ENCODE measurements at places on chromosomes 2 and 18. TPM values are rescaled to one million over a fixed set of nuclear protein-coding genes. Genes with fewer than 3 reads are reported as not detected.
A peak's percentile ranks its signal among the peaks of the same experiment; 100 is the strongest.

Gene TMEM247
- not detected for polyA plus RNA-seq

Gene SOWAHC
- 6.8 TPM for polyA plus RNA-seq

Gene DSC2
- 7.8 TPM for polyA plus RNA-seq

Gene ANKRD30BL
- 0.29 TPM for polyA plus RNA-seq

Gene ACKR3
- 35.1 TPM for polyA plus RNA-seq

Gene PARD6G
- 7.4 TPM for polyA plus RNA-seq

Gene TGFA
- 0.72 TPM for polyA plus RNA-seq

Gene PSTPIP2
- polyA plus RNA-seq, result 1.3 TPM

Gene RPIA
- polyA plus RNA-seq, result 26.1 TPM

Gene MTIF2
- 20.5 TPM for polyA plus RNA-seq

Gene GALNT5
- 2.2 TPM for polyA plus RNA-seq

Gene KCNG2
- 0.37 TPM for polyA plus RNA-seq

Gene TMEM169
- polyA plus RNA-seq, result 3.9 TPM

Gene ARHGAP15
- polyA plus RNA-seq, result 7.6 TPM

Gene TBR1
- polyA plus RNA-seq, result 0.04 TPM

Gene MEP1B
- polyA plus RNA-seq, result not detected

Gene FBXO41
- 0.17 TPM for polyA plus RNA-seq

- DNase-seq, result no peak
Observed at GRCh38 chr2:10495311-10495987, 47.3 kb upstream of the ODC1 start.

GRCh38 chr18:23235860-23236259, 100.6 kb downstream of the CABLES1 start:
- no peak for DNase-seq

GRCh38 chr18:35682281-35682867, 100.8 kb downstream of the GALNT1 start:
- no peak for DNase-seq

- DNase-seq, result no peak
Observed at GRCh38 chr2:221850076-221850475, 278.0 kb upstream of the EPHA4 start.

- DNase-seq, result no peak
Observed at GRCh38 chr2:43039376-43040080, 186.9 kb downstream of the ZFP36L2 start.

DNA sequence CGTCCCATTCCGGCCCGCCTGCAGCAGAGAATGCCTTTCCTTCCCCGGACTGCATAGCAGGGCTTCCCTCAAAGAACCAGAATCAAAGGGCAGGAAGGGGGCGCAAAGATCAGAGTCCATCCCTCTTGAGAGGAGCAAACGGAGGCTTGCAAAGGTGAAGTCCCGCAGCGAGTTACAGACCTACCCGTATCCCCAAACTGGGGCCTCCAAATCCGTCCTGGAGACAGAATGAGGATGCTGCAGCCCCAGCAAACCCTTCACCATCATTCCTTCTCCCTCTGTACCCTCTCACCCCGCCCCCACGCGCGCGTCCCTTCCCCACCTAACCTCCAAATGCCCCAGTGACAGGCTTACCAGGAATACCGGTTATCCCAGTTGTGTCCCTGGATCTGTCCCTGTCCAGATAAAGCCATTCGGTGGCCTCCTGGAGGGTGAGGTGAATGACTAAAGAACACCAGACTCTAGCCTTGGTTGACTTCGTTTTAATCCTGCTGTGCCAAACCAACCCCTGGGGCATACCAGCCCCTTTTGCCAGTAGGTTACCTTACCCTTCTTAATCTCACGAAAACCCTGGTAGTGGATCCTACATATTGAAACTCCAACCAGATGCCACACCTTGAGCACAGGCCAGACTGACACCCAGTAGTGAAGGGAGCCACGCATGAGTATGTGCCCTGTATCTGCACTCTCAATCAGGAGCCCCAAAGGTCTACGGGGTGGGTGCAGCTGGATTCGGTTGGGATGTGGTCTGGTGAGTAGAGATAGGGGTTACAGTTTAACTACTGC, 961 bp upstream of the SLC40A1 start:
- DNase-seq, result no peak

- peak; percentile 3 for DNase-seq
Observed at GRCh38 chr2:134836986-134837385, 1.4 kb upstream of the ACMSD start.

DNA sequence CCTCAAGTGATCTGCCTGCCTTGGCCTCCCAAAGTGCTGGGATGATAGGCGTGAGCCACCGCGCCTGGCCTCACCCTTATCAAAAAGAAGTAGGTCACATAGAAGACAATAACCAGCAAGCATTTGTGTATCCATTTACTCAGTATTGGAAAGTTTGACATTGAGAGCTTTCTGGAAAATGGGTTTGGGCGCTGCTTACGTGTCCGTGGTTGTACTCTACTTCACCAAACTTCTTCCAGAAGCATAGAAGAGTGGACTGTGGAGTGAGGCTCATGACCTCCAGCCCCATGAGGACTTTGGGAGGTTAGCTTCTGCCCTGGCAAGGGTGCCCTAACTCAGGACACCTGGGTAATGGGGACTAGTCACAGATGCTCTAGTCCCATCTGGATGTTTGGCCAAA, 3.7 kb upstream of the ODC1 start:
- no peak for DNase-seq

GRCh38 chr18:58288921-58289797, 245.1 kb downstream of the NEDD4L start:
- no peak for DNase-seq

- DNase-seq, result no peak
Observed at GRCh38 chr2:100239486-100240210, 82.7 kb downstream of the LONRF2 start.

DNA sequence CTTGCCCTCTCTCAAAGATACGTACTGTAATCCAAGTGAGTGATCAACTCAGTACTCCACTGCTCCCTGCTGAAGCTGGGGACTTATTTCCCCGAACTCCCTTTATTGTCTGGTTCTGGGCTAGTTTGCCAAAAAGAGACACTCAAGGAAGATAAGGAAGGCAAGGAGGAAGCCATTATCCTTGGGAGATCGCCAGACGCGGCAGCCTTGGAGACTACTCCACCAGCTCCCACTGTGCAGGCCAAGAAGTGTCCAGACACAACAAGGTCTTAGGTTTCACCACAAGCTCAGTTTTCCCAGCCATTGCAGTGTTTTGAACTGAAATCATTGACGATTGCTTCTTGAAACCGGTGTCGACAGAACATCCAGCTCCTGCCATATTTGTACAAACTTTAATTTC, 439.6 kb upstream of the UBE2E3 start:
- DNase-seq, result no peak

GRCh38 chr18:22456547-22456946, 38.8 kb upstream of the CTAGE1 start:
- DNase-seq, result no peak

- DNase-seq, result no peak
Observed at GRCh38 chr18:37698508-37699040, 133.0 kb upstream of the CELF4 start.

DNA sequence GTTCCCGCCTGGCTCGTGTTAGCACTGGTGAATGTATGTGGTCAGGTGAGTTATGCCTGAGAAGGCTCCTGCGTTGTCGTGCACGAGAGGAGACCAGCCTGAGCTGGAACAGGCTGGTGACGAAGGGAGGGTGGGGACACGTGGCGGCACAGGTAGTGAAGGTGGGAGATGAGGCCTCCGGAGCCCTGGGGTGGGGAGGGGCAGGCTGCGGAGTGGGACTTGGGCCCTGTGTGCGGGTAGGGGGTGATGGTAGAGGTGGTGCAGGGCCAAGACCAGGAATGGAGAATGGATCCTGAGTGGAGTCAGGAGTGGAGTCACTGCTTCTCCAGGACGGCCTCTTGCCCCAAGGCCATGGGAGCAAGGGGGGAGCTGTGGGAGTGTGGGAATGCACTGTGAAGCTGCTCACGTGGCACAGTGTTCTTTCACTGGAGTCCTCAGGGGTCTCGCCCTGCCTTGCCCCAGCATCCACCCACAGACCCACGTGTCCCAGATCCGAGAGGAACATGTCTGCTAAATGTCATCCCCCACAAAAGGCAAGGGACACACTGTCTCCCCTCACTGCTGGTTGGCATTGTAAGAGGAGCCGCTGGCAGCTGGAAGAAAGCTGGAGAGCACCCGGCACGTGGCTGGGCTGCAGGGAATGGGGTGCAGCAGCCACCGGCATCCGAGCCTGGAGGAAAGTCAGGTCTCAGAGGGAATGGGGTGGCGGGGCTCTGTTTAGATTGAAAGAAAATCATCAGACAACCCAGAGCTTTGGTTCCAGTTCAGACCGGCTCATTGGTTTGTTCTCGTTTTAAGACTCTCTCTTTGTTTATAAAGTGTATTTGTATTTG, 63.7 kb downstream of the CYP26B1 start:
- no peak for DNase-seq

- DNase-seq, result no peak
Observed at GRCh38 chr2:232929303-232930058, 59.4 kb downstream of the SNORC start.

DNA sequence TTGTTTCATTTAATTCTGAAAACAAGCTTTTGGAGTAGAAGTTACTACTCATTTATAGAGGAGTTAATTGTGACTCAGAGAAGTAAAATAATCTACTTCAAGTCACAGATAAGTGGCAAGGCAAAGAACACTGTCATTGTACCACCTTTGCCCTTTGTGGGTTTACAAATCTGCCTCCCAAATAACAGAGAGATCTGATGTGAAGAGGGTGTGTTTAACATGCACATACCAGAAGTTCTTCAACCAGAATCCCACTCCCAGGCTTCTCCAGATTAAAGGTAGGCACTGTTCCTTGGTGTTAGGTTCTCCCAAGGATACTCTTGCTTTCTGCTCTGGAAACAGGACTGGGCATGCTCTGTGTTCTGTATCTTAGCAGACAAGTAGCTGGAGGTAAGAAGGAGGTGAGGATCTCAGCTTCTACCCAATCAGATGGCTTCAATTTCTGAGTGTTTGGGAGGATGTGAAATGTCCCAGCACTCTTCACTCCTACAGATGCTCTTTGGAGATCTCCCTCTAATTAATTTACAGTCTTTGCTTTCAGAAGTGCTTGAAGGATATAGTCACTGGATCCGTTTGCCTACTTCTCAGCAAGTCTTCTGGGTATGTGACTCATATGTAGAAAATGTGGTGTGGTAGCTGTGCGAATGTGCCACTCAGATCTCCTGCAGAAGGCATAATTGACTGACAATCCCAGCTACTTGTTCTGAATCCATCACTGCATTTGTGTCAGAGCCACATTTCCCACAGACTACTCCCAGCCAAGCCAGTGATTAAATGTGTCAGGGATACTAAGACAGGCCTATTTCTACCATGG, 111.1 kb downstream of the KLHL14 start:
- peak; percentile 0 for DNase-seq

DNA sequence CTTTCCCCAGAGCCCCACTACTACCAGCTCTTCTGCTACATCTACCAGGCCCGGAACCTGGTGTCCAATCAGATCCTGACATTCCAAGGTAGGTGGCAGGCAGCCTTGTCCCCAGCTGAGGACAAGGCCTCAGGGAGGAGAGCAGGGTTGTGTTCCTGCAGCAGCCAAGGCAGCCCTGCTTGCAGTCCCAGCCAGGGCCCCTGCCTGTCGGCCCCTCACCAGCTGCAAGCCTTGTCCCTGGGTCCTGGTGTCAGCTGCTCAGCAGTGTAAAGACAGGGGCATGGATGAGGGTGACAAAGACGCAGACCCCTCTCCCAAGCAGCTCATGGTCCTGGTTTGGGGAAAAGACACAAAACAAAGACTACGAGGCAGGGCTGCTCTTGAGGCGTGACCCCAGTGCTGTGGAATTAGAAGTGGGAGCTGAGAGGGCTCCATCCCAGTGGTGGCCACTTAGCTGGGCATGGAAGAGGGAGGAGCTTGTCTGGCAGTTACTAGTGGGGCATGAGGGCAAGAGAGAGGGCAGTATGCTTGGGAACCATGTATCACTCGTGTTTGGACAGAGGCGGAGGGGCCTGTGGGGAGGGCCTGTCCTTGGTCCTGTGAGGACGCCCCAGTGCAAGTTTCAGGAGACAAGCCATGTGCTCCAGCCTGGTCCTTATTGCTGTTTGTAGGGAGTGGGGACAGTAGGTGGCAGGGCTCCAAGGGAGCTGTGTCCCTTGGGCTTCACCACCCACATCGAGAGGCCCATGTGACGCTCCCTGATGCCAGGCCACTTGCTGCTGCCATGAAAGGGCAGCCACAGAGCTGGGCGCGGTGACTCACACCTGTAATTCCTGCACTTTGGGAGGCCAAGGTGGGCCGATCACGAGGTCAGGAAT, 47.5 kb downstream of the LMAN2L start:
- no peak for DNase-seq

GRCh38 chr18:77851802-77852201, 602.2 kb downstream of the GALR1 start:
- DNase-seq, result no peak

GRCh38 chr18:48138210-48138609, 207.8 kb upstream of the SMAD2 start:
- DNase-seq, result no peak

DNA sequence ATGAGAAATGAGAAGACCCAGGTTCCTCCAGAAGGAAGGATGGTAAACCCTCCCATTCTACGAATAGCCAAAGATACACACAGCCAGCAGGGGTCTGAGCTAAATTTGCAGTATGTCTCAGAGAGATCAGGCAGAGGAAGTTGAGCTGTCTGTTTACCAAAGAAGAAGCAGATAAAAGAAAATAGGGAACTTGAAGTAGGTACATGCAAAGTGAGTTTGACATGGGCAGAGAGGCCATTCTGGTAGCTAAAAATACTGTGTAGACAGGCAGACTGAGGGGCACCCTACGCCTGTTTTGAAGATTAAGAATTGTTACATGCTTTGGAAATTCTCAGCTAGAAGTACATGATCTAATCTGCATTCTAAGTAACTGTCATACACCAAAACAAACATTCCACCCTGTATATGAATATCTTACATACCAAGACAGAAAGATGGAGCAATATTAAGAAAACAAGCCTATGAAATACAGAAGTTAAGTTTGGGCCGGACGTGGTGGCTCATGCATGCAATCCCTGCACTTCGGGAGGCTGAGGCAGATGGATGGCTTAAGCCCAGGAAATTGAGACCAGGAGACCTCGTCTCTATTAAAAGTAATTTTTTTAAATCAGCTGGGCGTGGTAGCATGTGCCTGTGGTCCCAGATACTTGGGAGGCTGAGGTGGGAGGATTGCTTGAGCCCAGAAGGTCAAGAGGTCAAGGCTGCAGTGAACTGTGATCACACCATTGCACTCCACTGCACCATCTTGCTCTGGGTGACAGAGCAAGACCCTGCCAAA, 157.9 kb downstream of the ANKRD44 start:
- no peak for DNase-seq

GRCh38 chr2:37543999-37544557, 127.4 kb downstream of the CDC42EP3 start:
- no peak for DNase-seq

DNA sequence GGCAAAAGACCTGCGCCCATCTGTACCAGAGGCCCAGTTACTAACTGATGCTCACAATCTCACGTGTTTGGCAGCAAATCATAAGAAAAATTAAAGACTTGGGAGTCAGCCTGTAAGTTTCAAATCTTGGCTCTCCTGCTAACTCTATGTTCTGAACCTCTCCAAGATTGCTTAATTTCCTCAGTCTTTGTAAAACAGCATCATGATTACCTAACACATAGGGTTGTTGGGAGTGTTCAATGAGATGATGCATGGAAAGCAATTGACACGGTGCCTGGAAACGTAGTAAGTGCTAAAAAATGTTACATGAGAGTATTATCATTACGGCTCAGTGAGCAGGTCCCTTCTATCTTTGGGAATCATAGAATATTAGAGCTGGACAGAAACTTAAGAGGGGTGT, 497.6 kb upstream of the TCF4 start:
- DNase-seq, result peak; percentile 90

- DNase-seq, result no peak
Observed at GRCh38 chr2:46937471-46937901, 21.9 kb upstream of the MCFD2 start.

GRCh38 chr2:86393521-86394491, 47.4 kb upstream of the KDM3A start:
- DNase-seq, result peak; percentile 34

GRCh38 chr2:189372688-189373257, 68.5 kb upstream of the WDR75 start:
- DNase-seq, result peak; percentile 91
